Activated CD4-positive, alpha-beta memory T cell treated with anti-CD3 and anti-CD28 coated beads for 36 hours (primary cell): ENCODE measurements at places on chromosomes 1 and 21. TPM values are rescaled to one million over a fixed set of nuclear protein-coding genes. Genes with fewer than 3 reads are reported as not detected.

DNA sequence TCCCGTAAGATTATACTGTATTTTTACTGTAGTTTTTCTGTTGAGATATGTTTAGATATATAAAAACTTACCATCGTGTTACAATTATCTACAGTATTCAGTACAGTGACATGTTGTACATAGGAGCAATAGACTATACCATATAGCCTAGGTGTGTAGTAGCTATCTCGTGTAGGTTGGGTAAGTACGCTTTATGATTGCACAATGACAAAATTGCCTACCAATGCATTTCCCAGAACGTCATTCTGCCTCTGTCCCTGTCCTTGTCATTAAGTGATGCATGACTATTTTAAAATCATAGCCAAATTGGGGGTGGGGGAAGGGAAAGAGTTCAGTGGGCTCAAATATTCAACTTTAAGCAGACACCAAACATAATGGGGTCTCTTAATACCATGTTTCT is 233.8 kb upstream of the TMEM51 start:
- no peak for DNase-seq

GRCh38 chr1:107683191-107683657 is 281.8 kb downstream of the VAV3 start:
- no peak for DNase-seq

DNA sequence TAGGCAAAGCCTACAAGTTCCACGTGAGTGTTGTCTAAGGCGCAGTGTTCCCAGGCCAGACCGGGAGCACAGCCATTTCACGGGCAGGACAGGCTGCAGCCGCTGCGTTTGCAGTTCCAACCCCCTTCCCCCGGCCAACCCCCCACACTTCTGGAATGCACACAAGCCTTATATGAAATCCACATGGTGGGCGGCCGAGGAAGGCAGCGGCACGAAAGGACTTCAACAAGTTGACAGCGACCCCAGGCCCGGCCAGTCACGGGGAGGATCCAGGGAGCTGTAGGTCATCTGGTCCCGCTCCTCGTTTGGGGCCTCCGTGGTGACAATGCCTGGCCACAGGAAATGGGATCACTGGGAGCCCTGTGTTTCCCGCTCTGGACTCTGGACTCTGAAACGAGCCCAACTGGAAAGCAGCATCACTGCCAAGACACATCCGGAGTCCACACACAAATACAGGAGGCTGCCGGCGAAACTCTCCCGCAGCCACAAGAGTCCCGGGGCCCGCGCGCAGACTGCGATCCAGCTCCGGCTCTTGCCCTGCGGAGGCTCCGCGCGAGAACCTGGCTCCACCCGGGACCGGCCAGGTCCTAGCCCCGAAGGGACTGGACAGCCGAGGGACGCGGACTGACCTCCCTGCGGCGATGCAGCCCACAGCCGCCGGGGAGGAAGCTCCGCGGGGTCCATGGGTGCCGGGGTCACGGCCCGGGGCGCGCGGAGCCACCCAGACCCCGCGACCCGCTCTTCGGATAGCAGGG is 794 bp downstream of the NID1 start:
- no peak for DNase-seq

LINGO4 gene
- total RNA-seq, result 0.33 TPM

LCE3D gene
- total RNA-seq, result not detected

DNA sequence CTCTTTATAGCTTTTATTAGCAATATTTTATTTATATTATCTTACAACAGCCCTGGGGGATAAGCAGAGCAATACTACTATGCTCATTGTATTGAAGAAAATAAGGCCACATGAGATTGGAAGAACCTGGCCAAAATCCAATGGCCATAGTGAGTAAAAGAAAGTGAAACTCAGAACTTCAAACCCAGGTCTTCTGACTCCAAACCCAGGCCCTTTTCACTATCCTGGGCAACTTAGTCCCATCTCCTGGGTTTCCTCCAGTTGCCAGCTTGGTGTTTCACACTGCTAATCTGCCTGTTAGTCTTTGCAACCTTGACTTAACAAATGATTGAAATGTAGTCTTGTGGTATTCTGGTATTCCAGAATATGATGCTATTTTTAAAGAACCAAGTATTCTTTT is 22.4 kb upstream of the EXO1 start:
- no peak for DNase-seq

GPR153 gene
- total RNA-seq, result 0.26 TPM

DNA sequence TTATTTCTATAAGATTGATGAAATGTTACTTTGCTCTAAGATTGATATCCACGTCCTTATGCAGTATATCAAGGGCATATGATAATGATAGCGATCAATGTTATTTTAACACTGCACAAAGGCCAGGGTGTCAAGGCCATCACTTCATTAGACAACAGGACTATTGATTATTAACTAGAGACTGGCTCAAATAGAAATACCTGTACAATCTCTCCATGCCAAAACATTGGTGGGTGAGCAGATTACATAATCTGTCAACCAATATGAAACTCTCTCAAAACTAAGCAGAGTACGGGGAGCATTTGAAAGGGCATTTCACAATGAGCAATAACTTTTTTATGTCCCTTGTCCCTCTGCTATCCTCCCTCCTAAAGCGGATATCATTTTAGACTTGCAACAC is 566.5 kb upstream of the PKN2 start:
- no peak for DNase-seq

KIF17 gene
- total RNA-seq, result not detected

DNA sequence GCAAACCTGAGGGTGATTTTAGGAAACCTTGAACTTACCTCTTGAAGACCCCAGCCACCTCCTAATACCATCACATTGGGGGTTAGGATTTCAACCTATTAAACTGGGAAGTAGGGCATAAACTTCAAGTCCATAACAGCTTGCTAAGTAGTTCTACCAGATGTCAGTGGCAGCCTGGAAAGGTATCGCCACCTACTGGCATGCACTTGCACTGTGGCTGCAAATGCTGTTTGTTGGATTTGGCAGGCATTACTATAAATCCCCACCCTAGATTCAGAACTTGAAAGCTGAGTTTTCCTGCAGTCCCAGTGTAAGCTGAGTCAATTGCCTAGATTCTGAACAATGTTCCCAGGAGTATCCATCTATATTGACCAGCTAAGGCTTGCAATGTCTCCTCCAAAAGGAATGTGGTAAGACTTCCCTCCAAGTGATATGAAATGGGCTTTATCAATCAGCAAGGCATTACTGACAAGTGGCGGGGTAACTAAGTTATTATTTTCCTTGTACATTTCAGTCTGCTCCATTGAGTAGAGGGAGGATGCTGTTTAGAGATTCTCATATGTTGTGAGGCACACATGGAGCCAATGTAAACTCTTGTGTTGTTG is 474.5 kb downstream of the PTPRC start:
- DNase-seq, result peak; percentile 80

- DNase-seq, result no peak
These were observed 10.4 kb upstream of the LAMC2 start for GRCh38 chr1:183175631-183176030.

DNA sequence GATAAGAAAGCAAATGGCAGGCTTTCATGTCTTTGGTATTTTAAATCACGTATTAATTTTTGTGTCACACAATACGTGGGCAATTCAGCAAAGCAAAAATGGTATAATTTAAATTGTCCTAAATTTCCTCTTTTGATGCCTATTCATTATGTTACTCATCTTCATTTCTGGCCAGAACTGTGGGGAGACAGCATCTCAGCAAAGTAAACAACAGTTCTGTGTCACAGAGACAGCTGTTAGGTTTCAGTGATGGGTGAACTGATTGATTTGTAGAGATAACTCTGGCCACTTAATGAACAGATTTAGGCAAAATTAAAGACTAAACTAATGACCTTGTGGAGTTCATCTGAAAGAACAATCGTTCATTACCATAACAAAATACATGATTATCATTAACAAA is 49.2 kb downstream of the FH start:
- DNase-seq, result no peak

SPRR2G gene
- not detected for total RNA-seq

RGS1 gene
- total RNA-seq, result 23.5 TPM
